Fibroblast of lung (primary cell): ENCODE measurements at places on chromosomes 7 and 10.

- peak; percentile 30 for DNase-seq
These were observed 72.6 kb downstream of the AP3M1 start for GRCh38 chr10:74078037-74078436.

- no peak for DNase-seq
These were observed 62.4 kb upstream of the CCDC71L start for GRCh38 chr7:106723398-106723797.

GRCh38 chr10:35063837-35064454 is 26.2 kb downstream of the CUL2 start:
- DNase-seq, result no peak

DNA sequence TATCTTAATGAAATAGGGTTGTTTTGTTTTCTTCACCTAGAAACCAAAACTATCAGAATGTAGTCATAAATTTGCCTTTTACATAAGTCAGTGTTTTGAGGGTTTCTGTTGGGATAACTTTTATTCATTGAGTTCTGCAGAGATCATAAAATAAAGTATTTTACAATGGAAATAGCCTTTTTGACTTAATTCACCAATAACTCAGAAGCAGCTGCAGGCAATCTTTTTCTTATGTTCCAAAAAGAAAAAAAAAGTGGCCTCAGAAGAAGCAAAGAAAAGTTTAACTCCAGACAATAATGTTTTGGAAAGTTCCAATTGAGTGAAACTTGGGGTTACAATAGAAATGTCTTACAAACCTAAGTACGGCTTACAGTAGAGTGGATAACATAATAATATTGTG is 491.7 kb upstream of the NRP1 start:
- no peak for DNase-seq

- no peak for DNase-seq
These were observed 21.8 kb upstream of the SDK1 start for GRCh38 chr7:3279147-3279818.

DNA sequence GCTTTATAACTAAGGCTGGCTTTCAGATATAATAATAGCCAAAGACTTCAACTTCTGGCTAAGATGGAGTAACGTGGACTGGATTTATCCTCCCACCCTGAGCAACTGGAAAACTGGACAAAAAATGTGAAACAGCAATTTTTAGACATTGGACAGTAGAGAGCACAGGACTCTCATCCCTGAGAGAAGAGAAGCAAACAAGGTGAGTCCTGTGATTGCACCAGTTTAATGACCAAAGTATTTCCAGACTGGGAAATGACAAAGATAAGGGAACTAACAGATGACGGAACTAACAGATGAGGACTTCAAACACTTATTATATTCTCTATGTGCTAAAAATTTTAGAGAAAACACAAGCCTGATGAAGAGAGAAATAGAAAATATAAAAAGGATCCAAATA is 175.7 kb upstream of the SLC25A13 start:
- DNase-seq, result no peak

- DNase-seq, result no peak
These were observed 137.5 kb downstream of the ZNF365 start for GRCh38 chr10:62511656-62512055.

- no peak for DNase-seq
These were observed 59.0 kb downstream of the MET start for GRCh38 chr7:116731023-116731395.

DNA sequence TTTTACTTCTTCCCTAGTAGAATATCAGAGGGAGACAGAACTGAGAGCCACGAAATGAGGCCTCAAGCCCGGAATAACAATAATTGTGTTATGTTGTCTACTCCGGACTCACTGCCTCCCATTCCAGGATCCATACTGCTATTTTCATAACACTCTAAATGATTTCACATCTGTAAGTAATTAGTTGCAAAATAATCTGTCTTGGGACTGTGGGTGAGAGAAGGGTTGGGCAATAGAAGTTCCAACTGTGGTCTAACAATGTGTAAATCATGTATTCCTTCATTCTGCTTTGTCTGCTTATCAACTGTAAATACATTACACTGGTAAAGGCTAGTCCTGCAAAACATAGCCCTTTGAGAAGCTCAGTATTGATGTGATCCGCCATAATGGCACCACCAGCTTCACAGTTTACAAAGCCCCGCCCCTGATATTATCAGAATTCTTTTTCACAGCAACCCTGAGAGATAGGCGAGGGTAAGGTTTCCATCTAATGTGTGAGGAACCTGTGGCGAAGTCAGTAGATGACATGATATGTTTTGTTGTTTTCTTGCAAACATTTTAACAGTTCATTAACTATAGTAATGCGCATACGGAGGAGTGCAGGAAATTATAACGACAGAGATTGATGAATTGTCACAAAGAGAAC is 265.7 kb upstream of the BMPER start:
- DNase-seq, result no peak

DNA sequence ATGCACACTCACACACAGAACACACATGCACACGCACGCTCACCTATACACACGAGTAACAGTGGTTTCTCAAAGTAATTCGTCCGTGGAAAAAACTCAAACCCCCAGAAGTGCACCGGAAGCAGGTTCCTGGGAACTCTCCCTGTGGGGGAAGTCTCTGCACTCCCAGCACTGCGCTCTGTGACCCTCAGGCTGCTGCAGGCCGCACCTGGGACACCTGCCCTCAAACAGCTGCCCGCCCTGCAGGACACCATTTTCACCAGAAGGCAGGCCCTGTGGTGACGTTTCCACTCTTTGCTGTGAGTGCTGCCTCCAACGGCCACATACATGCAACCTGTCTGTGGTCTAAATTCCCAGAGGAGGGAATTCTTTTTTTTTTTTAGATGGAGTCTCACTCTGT is 21.3 kb downstream of the YKT6 start:
- no peak for DNase-seq

GRCh38 chr10:123580426-123580825 is 85.7 kb upstream of the GPR26 start:
- no peak for DNase-seq

- DNase-seq, result peak; percentile 36
These were observed 1324.5 kb downstream of the XPNPEP1 start for GRCh38 chr10:108598831-108599230.

DNA sequence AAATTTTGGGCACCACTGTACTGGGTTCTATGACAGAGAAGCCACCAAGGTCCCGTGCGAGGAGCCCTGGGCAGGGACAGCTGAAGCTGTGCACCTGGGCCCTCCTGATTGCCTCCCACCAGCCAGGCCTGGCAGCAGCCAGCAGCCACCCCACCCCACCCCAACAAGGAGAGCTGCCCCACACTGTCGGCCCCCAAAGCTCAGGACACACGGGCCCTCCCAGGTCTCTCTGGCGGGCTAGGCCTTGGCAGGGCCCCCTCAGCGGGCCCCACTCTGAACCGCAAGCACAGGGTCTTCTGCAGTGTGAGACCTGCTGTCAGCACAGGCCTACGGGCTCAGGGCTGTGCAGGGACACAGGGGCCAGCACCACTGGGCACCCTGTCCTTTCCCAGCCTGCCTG is 5.5 kb downstream of the GPR146 start:
- no peak for DNase-seq

DNA sequence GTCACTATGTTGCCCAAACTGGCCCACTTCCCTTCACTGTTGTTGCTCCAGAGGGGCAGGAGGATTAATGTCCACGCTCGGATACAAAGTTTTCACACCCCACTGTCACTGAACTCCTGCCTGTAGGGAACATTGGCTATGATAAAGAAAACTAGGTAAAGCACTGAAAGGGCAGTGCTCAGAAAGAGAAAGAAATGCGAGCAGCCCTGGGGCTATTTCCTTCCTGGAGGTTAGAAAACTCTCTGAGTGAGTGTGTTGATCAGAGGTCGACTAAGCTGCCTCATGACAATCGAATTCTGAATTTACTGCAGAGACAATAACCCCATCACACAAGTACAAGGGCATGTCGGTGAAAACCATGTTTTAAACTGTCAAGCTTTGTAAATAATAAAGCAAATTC is 227.2 kb upstream of the PITRM1 start:
- DNase-seq, result no peak

DNA sequence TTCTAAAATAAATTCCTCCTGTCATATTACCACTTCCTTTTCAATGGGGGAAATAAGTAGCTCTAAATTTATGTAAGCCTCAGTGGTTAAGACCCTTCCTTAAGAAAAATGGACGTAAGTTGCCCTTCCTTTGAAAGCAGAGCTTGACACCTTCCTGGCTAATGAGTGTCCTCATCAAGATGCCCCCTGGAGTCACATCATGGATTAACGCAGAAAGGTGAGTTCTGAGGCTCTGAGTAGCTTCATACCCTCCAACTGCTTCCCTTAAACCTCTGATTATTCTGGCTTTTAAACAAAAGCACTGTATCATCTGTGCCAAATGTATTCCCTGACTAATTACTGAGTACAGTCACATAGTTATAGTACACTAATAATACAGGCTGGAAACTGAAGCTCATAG is 14.7 kb downstream of the KCTD7 start:
- DNase-seq, result no peak

DNA sequence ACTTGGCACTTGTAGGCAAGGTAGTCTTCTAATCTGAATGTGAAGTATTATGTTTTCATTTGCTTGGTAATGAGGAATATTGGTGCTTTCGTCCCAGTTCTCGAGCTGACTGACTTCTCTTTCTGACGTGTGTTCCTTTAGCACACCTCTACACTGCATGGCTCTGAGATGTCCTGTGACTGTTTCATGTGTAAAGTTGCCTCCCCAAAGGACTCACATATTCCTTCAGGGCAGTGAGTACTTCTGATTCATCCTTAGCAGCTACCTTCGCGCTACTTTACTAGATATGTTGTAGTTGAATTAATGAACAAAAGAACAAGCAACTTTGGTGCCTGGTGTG is 113.7 kb downstream of the EGFR start:
- DNase-seq, result no peak
